Esophagus mucosa (tissue), 1 donor: ENCODE measurements at places on chromosomes 7 and 10.

DNA sequence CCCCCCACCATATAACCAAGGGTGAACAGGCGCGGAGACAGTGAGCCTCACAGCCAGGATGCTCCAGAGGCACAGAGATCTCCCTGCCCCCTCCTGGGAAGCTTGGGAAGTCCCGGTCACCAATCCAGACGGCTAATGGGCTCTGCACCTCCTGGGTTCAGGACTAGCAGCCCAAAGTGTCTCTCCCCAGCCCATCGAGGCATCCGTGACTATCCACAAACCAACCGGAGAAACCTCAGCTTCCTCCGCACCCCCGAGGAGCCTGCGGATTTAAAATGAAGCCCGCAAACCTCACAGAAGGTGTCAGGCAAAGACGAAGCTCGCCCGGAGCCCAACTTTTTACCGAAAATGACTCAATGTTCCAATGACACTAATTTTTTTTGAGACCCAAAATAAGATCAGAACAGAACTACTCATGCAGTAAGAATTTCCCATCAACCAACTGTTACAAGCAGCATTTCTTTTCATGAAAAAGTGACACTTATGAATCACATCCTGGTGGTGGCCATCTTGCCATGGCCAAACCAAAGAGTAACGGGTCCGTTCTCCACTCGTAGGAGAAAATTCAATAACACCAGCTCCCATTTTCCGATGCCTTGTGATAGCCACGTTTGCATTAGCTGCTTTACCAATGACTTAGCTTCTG lies 6.0 kb downstream of the PDGFA start:
- no peak for ATAC-seq

- ATAC-seq, result no peak
Measured at GRCh38 chr10:123379156-123379555, 225.0 kb downstream of the BUB3 start.

- ATAC-seq, result peak; percentile 61
Measured at GRCh38 chr7:139660317-139661042, 117.3 kb downstream of the HIPK2 start.

- ATAC-seq, result no peak
Measured at GRCh38 chr10:440127-440526, 249.3 kb downstream of the DIP2C start.

- no peak for ATAC-seq
Measured at GRCh38 chr7:42628054-42628453, 283.8 kb downstream of the C7orf25 start.

- ATAC-seq, result no peak
Measured at GRCh38 chr7:158766570-158767281, 62.1 kb upstream of the NCAPG2 start.

DNA sequence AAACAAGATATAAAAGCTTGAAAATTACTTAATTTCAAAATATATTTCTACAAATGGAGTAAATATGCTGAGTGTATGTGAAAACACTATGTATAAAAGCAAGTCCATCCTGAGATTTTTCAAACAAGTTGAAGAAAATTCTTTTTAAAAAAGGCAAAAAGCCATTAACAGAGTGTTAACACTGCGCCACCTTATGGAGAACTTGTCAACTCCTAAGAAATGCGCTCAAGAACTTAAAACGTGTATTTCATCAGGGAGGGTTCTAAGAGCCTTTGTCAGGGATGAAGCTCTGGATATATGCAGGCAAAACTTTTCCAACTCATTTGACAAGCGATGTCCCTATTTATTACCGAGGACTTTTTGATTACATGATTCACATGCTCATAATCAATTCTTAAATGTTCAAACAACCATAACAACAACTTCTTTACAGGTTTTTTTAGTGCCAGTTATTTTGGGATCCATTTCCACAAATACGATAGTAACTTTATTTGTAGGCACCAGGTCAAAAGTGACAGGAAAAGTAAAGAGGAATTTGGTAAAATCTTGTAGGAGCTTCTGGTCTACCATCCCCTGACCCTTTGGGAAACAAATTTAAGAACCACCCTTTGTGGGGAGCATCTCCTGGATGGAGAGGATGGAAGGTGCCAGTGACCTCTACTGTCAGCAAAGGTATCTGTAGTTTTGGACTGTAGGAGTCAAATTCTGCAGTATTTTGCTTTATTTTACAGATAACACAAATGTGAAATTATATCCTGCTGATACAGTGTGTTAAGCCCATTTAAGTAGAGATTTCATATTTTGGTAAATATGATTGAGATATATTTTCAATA lies 23.2 kb downstream of the CALCR start:
- no peak for ATAC-seq

- no peak for ATAC-seq
Measured at GRCh38 chr7:48786951-48787350, 137.4 kb upstream of the CDC14C start.

- no peak for ATAC-seq
Measured at GRCh38 chr7:70076325-70076724, 478.1 kb downstream of the AUTS2 start.

- no peak for ATAC-seq
Measured at GRCh38 chr10:18216482-18216881, 76.3 kb downstream of the CACNB2 start.

DNA sequence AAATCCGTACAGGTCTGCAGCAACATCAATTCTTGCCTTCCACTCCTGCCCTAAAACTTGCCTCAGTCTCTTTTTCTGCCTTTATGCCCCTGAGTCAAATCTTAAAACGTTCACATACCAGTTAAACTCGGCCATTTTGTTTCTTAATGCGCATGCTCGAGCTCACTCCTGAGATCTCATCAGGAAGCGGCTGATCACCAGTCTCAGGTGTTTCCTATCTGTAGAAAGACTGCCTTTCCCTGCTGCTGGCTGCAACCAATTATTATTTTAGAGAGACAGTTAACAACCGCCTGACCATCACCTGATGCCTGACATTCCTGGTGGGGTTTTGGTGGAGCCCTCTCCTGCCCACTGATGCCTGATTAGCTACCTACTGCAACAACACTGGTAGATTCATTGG lies 70.2 kb upstream of the TMEM140 start:
- ATAC-seq, result no peak

- no peak for ATAC-seq
Measured at GRCh38 chr7:16080131-16080530, 341.2 kb downstream of the CRPPA start.

- ATAC-seq, result no peak
Measured at GRCh38 chr7:108069646-108070045, 60.5 kb downstream of the LAMB4 start.

GRCh38 chr7:92808006-92808405 lies 28.4 kb downstream of the CDK6 start:
- no peak for ATAC-seq

- no peak for ATAC-seq
Measured at GRCh38 chr10:120103738-120104560, 211.4 kb downstream of the SEC23IP start.

DNA sequence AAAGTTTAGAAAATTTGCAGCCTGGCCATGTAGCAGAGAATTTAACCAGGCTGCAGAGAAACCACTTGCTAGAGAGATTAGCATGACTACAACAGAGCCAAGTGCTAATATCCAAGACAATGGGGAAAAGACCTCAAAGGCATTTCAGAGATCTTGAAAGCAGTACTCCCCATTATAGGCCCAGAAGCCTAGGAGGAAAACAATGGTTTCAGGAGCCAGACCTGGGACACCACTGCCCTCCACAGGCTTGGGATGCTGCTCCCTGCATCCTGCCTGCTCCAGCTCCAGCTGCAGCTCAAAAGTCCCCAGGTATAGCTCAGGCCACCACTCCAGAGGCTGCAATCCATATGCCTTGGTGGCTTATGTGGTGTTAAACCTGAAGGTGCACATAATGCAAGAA lies 101.5 kb upstream of the TMEM72 start:
- ATAC-seq, result no peak

DNA sequence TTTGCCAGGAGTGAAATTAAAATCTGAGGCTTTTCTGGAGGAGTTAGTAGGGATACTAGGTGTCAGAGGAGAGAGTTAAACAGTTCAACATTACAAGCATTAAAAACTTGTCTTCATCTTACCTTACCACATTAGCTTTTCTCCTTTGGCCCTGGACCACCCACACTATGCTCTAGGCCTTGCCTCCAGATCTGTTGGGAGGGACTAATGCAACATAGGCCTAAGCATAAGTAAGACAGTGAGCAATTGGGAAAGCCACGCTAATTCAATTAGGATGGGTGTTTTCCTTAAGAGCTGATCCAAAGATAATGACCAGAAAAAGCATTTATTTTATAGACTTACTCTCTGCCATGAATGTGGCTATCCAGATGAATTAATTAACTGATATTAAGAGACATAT lies 158.9 kb downstream of the ELMO1 start:
- ATAC-seq, result no peak

DNA sequence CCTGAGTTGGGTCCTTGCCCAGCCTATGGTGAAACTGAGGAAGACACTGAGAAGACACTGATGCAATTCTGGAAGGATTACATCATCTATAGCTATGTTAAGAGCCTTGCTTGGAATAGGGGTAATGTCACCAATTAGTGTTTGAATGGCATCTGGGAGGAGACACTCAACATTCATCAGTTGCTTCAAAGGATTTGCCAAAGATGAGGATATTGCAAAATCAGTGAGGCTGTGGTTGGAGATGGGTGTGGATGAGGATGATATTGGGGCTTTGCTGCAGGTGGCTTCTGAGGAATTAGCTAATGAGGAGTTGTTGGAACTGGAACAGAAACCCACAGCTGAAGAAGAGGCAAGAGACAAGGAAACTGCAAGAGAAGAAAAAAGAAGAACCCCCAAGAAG lies 146.7 kb upstream of the SP4 start:
- ATAC-seq, result no peak

GRCh38 chr10:133358162-133358924 lies 524 bp upstream of the FUOM start:
- peak; percentile 1 for ATAC-seq

- no peak for ATAC-seq
Measured at GRCh38 chr10:51436805-51437204, 262.6 kb downstream of the CSTF2T start.

DNA sequence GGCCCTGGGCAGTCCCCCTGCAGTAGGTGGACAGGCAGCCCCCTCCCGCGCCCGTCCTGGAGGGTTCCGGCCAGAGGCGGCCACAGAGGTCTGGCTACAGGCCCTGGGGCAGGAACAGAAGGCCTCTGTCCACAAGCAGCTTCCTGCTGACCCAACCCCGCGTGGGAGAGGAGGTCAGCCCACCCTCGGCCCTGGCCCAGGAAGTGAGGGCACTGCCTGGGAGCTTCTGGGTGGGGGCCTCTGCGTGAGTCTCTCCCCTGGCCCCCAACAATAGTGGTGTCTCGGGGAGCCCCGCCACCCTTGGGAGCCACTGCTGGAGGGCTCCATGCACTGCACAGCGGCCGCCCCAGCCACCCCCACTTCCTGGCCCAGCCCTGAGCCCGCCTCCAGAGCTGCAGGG lies 4.7 kb downstream of the MICALL2 start:
- no peak for ATAC-seq
